ENCODE measurements at places on chromosomes 2 and 18.

DNA sequence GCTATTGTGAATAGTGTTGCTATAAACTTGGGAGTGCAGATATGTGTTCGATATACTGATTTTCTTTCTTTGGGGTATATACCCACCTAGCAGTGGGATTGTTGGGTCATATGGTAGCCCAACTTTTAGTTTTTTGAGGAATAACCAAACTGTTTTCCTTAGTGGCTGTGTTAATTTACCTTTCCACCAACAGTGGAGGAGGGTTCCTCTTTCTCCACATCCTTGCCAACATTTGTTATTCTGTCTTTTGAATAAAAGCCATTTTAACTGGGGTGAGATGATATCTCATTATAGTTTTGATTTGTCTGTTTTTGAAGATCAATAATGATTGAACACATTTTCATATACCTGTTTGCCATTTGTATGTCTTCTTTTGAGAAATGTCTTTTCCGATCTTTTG is 282.0 kb upstream of the SESTD1 start:
- no peak for DNase-seq

DNA sequence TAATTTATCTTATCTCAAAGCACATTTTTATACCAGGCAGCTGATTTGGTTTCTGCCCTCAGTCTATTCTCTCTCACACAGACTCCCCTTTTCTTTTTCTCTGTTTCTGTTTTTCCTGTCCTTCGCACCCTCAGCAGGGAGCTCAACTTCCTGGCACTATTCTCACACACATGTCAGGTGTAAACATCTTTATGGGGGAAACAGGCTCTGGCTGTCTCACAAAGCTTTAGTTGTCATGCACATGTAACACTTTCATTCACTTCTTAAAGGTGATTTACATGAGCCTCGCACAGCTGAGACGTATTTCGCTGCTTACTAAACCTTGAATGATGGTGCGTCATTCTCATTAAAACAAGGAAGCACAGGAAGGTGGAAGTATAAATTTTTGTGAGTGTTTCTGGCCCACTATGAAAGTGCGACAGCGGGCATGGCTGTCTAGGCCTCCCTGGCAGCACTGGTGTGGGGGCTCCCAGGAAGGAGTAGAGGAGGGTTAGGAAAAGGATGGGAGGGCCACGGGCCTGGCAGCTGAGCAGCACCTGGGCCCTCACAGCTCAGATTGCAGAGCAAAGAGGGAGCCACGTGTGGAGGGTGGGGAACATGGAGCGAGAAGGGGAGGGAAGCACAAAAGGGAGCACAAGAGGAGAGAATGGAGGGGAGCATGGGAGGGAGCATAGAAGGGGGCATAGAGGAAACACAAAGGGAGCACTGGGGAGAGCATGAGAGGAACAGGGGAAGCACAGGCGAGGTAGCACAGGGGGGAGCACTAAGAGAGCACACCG is 46.2 kb upstream of the SNTG2 start:
- DNase-seq: no peak

DNA sequence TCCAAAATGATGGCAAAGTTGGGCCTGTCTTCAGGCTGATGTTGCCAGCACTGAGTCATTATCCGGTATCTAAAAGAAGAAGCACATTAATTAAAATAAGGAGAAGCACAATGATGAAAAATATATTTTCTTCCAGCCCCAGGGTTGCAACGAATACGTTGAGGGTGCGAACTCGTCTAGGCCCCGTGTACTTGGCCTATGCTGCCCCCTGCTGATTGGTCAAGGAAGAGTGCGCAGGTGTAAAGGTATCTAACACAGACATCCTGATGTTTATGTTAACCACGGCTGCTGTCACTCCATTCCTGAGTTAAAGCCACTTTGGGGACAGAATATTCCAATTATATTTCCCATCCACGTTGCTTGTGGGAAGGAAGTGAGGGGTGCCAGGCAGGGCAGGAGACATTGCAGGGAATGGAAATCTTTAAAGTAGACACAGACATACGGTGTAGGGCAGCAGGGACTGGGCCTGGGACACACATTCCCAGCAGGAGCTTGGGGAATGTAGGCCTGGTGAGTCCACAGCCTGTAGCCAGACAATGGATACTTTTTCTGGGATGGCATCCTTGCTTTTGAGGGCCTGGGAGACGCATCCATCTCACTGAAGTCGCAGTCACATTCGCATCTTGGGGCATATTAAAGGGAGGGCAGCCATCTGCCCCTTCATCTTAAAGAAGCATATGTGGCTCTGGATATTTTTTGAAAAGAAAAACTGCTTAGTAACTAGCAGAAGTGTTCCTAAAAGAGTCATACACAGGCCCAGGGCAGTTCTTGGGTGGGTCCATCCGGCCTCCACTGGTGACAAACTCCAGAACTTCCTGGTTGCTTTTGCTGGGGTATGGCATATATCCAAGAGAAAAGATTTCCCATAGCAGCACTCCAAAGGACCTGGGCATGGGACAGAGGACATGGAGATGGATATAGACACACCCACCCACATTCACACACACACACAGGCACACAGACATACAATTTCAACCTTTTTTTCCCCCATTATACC is 81.9 kb downstream of the CLIP4 start:
- DNase-seq: peak; percentile 46

DNA sequence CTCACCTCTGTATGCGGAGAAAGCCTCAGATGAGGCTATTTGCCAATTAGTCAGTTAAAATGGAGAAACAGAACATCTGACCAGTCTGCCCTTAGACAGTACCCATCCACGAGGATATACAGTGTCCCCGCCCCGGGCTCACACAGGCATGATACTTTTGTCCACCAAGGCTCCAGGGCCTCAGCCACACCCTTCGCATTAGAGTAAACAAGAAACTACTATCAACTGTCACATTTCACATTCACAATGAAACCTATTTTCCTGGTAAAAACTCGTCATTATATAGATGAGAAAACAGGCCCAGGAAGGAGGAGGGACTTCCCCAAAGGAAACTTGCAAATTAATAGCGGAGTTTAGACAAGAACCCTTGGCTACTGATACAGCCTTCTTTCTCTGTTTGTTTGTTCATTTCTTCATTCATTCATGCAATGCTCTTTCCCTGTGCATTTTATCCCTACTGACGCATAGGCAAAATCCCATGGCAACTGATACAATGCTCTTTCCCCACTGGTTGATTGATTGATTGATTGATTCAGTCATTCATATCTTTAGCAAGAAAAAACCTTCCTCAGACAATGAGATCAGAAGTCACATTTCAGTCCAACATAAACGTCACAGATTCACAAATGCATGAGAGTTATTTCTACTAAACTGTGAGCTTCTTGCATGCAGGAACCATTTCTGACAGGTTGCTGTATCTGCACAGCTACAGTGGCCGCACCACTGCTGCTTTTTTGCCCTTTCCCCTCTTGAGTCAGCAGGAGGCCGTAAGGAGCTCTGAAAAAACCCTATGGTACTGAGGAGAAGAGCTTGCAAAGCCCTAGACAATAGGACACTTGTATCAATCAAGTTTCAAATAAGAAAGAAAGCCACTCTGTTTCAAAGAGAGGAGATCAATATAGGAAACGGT is 777.1 kb downstream of the RNF144A start:
- DNase-seq: no peak

DNA sequence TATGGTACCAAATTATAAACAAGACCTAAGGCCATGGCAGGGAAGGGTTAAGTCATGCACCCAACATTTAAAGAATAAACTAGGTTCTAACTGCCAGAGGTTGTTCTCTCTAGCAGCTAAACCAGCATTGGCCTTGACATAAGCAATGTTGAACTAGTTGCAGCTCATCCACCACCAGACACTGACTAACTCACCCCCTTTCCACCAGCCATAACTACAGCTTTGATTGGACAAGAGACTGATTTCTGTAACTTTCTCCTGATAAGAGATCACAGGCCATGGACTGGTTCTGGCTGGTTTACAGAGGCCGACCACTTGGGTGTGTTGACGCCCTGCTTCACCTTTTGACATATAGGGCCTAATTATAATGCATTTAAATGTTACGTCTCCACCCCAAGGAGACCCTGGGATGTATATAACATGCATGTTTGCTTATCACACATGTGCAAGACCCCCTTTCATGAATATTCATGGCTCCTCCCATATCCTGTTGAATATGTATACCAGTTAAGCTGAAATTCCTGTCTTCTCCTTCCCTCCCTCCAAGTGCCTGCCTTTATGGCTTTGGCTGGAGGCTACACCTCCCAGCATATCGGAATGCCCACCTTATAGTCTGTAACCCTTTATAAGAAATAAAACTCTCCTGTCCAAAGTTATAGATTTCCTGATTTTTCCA is 75.9 kb downstream of the MRPS9 start:
- DNase-seq: no peak

GRCh38 chr18:10037181-10037580 is 123.4 kb downstream of the VAPA start:
- DNase-seq: no peak

DNA sequence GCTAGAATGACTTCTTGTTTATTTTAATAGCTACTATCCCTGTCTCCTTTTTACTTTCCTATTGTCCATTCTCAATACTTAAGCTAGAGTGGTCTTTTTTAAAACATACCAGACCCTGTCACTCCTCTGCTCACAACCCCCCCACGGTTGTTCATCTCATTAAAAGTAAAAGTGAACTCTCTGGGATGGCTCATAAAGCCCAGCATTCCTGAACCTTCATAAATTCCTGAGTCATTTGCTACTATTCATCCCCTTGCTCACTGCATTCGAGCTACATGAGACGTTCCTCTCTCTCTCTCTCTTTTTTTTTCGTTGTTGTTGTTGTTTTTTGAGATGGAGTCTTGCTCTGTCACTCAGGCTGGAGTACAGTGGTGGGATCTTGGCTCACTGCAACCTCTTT is 148.7 kb upstream of the DSEL start:
- DNase-seq: no peak

- no peak for DNase-seq
These were observed 134.7 kb downstream of the LDLRAD4 start for GRCh38 chr18:13353084-13353823.

DNA sequence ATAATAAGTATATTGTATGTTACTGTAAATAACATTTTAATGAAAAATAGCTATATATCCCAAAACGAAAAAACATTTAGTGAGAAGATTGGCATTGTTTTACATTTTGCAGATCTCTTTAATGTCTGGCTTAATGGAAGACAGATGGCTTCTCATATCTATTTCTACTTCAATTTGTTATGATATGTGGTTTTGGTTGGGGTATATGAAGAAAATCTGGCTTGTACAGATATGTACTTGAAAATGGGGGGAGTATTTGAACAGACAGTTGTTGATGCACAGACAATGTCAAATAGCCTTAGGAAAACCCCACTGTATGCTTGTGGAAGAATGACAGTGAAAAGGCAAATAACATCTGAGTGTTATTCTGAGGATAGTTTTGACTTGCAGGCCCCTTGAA is 23.6 kb upstream of the GMCL1 start:
- no peak for DNase-seq

DNA sequence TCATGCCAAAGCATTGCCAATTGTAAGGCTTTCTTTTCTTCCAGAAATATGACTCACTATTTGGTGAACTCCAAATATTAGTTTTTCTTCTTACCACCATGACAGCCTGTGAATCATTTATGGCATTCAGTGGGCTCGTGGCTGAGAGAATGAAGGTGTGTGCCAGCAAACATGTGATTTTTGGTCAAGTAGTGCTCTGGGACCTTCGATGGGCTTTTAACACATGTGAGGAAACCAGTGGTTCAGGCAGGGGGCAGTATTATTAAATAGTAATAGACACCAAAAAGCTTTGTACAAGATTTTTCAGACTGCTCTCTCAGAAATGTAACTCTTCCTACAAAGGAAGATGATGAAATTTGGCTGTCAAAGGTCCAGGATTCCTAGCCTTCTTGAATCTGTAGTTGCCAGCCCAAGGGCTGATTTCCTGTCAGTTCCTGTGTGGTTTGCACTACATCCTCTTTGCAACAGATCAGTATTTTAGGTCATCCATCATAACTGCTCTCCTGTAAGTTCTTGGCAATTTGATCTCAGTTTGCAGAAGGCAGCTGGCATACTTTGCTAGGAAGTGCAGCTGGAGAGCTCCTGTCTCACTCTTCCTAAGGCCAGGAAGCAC is 64.3 kb downstream of the BABAM2 start:
- no peak for DNase-seq

DNA sequence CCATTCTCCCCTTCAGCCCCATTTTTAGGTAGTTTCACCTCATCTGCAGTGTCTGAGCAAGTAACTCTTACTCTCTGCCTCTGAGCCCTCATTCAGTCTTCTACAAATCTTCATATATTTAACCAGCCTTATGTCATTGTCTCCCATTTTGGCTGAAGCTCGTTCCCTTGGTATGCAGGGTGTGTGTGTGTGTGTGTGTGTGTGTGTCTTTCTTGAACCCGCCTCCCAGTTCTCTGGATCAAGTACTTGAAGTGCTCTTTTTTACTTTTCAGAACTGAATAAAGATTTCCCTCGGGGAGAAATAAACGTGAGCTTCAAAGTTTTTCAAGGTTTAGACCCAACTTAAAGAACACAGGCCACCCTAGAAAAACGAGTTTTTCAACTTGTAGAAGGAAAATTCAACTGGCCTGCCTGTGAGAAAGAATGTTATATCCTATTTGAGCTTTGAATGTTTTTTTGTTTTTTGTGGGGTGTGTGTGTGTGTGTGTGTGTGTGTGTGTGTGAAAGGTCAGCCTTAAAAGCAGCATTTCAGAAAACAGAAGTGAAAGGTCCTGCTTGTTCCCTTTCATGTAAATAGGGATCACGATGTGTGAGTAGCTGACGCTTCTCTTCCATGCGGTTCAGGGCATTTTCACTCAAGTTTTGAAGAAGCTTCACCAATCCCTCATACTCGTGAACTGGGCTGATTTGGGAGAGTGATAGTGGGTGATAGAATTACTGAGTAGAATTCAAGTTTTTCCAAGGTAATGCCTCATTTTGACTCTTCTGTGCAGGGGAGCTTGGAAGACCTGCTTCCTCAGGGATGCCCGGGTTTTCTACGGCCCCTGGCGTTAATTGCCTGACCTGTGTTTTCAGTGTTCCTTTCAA is 50.6 kb upstream of the EML6 start:
- no peak for DNase-seq

- DNase-seq: no peak
These were observed 111.4 kb downstream of the ZNF516 start for GRCh38 chr18:76383636-76384035.

GRCh38 chr2:63192169-63192888 is 141.7 kb downstream of the OTX1 start:
- peak; percentile 15 for DNase-seq

DNA sequence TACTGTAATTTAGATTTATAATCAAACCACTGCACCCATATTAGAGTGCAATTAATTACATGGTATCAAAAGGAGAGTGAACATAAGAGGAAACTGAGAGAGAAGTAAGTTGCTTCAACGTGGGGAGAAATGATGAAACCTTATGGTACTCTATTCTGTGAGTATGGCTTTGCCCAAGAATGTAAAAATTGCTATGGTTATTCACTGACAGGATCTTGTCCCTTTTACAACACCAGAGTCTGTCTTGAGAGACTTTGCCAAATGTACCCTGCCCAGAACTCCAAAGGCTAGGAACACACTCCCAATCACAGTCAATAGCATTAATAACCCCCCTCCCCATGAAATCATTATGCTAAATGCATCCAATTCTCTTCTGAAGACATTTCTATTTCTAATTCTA is 974.8 kb upstream of the POU3F3 start:
- no peak for DNase-seq
